Amygdala (tissue), 56 donors: ENCODE measurements at places on chromosomes 7 and 10.

DNA sequence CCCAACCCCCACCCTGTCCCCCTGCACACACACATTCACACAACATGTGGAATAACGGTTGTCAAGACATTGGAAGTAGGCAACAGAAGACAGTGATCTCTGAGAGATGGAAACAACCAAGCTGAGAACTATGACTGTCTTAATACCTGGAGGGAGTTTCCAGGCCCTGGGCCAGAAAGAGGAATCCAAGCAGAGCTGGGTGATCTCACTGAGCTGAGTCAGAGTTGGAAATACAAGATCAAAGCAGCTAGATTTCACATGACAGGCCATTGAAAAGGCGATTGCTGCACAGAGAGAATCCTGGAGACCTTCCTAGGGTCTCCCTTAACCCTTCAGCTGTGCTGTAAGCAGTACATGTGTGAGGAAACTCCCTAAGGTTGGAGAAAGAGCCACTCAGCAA is 165.8 kb upstream of the PRSS1 start:
- no peak for DNase-seq

- no peak for DNase-seq
Measured at GRCh38 chr7:106369352-106369751, 84.6 kb upstream of the NAMPT start.

- DNase-seq, result no peak
Measured at GRCh38 chr7:24923172-24923865, 56.7 kb downstream of the OSBPL3 start.

- DNase-seq, result no peak
Measured at GRCh38 chr7:55429835-55430499, 64.8 kb downstream of the LANCL2 start.

GRCh38 chr7:81408728-81409127 is 361.1 kb downstream of the HGF start:
- DNase-seq, result no peak

DNA sequence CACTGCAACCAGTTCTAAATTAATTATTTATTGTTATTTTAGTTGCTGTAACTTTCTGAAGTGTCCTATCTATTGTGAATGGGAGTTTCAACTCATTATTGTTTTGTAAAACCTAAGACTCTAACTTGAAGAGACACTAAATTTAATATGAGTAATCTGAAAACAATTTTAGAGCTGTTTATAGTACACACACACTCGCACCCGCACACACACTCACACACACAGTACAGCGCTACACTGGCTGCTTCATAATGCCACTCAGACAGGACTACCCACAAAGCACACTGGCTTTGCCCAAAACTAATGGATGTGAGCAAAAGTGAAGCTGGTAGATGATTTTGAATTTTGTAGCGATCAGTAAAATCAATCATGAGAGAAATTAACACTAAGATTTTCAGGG is 238.9 kb upstream of the ETV1 start:
- DNase-seq, result no peak

- no peak for DNase-seq
Measured at GRCh38 chr10:2989292-2989947, 77.9 kb upstream of the PFKP start.

DNA sequence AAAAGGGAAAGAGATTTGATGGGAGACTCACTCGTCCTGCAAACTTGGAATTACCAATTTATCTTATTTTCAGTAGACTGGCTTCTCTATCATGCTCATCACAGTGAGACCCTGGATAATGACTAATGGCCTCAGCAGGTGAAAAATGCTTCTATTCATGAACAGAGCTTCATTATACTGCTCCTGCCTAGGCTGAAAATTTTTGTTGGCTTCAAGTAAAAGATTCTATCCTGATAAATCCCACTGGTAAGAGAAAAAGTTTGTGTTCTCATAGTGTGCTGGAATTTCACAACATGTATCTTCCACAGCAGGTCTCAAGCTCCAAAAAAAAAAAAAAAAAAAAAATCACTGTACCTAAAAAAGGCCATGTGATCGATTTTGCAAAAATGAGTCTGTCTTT is 329.3 kb upstream of the FZD8 start:
- no peak for DNase-seq

DNA sequence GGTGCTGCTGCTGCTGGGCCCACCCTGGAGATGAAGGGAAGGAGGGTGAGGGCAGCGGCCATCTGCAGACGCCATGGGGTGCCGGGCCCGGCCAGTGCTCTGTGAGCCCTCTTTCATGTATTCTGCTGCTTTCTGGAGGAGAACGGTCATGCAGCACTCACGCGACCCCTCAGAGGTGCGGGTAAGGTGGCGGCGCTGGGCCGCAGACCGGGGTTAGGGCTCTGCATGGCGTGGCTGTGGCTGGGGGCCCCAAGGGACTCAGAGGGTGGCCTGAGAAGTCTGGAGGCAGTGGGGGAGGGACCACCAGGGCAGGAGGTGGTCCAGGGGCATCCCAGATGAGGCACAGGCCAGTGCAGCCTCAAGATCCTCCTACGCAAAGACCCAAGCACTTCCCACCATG is 275.5 kb downstream of the ELFN1 start:
- no peak for DNase-seq
